ENCODE measurements at places on chromosomes 3 and 15.

DNA sequence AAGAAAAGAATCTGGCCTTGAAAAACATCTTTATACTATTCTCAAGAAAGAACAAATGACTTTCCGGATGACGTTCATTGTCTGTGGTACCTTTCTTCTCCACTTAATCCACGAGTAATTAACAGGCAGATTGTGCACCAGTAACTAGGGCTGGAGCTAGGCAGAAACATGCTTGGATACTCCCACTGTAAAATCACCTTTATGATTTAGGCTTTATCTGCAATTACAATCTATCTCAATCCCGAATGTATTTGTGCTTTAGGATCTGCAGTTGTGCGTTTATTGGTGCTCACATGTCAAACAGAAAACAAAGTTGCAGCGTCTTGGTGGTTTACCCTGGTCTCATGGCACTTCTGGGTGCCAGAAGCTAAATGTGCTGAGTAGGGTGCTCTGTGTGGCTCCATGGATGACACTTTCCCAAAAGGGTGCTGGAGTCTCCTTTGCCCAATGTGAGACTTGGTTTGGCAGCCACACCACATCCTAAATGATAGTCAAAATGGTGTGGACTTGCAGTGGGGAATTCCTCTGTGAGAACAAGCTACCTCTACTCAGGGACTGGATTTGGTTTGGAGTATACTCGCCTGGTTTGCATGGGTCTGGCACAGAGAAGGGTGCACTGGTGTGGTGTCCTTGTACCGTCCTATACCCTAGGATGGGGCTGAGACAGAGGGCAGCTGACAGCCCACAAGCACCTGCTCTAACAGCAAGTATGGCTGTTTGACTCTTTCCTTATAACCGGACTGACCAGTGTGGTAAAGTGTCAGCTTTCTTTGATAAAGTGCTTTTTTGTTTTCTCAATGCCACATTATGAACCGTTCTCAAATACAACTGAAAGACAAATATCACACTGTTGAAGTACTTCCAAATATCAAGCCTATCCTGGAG lies 7.7 kb downstream of the SERP1 start:
- DNase-seq, result no peak

GRCh38 chr15:56168394-56168793 lies 75.3 kb downstream of the RFX7 start:
- no peak for DNase-seq

- DNase-seq, result no peak
Observed at GRCh38 chr15:56467616-56468015, 2.7 kb upstream of the MNS1 start.

- DNase-seq, result no peak
Observed at GRCh38 chr3:53973905-53974304, 82.2 kb upstream of the SELENOK start.

DNA sequence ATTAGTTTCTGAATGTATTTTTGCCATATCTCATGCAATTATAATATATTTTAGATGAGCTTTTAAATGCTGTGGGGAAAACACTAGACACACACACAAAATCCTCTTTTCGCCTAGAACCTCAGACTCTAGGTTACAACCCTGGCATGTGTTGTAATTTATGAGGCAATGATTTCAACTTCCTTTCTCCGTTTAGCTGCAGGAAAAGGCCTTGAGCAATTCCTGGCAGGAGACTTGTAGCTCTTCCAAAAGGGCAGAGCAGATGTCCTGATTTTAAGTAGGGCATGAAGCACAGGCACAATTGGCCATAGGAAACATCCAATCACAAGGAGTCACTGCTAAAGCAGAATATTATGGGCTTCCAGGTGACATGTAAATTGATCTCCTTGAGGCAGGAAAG lies 82.0 kb downstream of the GPR156 start:
- peak; percentile 23 for DNase-seq
